ENCODE measurements at places on chromosomes 11 and 22.

DNA sequence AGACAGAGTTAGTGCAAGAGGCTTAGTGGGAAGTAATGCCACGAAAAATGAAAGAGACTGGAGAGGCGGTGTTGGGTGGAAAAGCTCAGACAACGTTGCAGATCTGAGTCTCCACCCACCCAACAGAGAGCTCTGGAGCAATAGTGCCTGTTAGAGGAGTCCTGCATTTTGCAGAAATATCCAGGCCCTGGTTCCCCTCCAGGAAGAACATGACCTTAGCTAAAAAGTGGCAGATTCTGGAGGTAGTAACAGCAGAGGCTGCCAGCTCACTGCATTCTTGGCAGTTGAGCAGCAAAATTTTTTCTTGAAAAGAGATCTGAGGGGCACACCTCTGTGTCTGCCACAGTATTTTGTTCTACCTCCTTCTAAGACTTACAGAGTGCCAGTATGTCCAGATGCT is 27.7 kb upstream of the BIRC3 start:
- DNase-seq: no peak

DNA sequence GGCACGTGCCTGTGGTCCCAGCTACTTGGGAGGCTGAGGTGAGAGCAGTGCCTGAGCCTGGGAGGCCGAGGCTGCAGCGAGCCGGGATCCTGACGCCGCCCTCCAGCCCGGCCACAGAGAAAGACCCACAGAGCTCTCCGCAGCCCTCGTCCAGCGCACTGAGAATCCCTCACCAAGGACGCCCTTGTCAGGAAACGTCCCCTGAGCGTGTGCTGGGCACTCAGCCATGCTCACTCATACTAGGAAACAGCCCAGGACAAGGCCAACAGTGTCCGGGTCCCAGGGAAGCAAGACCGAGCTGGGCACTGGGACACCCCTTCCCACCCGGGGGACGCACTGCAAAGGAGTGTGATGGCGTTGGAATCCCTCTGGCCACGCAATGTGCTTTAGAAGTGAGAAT is 14.5 kb downstream of the DEAF1 start:
- DNase-seq: no peak

- DNase-seq: no peak
These were observed 537.9 kb upstream of the FAT3 start for GRCh38 chr11:91686700-91687099.

DNA sequence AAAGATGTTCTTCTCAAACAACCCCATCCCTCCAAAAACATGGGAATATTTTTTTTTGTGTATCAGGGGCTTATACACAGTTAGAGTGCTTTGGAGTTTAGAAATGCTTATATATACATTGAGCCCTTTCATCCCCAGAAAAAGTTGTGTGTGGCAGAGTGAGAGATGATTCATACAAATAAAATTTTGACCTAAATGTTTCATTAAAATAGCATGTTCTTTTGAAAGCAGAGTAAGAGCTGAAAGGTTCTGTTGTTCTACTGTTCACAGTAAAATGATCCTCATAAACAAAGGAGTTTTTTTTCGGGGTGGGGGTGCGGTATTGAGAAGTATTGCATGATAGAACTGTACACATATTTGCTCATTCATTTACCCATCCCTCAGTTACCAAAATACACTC is 512.4 kb downstream of the DLG2 start:
- DNase-seq: peak; percentile 2

DNA sequence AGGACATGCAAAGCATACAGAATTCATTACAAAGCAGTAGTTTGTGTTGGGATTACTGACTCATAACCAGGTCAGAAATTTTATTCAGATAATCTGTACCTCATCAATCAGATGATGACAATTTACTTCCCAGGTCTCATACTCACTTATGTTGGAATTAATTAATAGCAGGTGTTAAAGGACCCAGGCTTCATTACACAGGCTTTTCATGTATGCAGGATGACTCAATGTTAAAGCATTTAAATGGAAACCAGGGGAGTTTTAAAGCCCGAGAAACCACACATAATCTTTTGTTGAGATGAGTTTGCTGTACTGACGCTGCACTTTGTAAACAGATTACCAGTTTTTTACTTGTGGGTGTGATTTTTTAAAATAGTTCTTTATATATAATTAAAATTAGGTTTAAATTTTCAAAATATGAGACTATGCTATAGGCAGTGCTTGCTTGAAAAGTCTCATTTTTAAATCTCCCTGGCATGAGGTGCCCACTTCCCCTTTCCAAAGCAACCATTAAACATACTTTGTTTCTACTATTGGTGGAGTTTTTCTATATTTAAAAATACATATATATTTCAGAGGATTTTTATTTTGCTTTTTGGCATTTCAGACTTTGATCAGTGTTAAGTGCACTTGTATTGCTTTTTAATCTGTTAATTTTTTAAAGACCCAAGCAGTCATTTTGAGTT is 41.0 kb downstream of the CEP57 start:
- DNase-seq: no peak

DNA sequence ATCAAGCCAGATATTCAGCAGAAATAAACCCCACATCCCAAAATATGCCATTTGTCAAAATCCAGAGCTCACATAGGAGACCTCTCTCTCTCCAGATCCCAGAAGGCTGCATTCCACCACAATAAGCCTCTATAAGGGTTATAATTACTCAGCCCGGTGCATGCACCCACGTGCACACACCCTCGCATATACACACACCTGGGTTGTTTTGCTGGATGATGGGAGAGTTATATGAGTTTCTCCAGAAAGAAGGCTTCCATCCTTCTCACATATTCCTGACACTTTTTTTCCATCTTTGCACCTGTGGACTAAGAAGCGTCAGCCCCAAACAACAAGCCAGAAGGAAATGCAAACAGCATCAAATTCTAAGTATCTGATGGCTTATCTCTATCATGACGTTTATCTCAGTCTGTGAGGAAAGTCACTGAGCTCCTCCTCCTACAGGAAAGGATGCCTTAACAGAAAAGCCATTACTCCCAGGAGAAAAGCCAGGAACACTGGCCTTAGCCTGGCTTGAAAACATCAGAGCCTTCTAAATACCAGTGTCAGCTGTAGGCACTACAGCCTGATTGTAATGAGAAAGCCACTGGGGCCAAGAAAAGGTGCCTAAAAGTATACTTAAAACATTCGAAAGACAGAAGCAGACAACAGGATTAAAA is 253.2 kb downstream of the LARGE1 start:
- no peak for DNase-seq

- DNase-seq: no peak
These were observed 16.6 kb downstream of the ARAP1 start for GRCh38 chr11:72735495-72736027.

DNA sequence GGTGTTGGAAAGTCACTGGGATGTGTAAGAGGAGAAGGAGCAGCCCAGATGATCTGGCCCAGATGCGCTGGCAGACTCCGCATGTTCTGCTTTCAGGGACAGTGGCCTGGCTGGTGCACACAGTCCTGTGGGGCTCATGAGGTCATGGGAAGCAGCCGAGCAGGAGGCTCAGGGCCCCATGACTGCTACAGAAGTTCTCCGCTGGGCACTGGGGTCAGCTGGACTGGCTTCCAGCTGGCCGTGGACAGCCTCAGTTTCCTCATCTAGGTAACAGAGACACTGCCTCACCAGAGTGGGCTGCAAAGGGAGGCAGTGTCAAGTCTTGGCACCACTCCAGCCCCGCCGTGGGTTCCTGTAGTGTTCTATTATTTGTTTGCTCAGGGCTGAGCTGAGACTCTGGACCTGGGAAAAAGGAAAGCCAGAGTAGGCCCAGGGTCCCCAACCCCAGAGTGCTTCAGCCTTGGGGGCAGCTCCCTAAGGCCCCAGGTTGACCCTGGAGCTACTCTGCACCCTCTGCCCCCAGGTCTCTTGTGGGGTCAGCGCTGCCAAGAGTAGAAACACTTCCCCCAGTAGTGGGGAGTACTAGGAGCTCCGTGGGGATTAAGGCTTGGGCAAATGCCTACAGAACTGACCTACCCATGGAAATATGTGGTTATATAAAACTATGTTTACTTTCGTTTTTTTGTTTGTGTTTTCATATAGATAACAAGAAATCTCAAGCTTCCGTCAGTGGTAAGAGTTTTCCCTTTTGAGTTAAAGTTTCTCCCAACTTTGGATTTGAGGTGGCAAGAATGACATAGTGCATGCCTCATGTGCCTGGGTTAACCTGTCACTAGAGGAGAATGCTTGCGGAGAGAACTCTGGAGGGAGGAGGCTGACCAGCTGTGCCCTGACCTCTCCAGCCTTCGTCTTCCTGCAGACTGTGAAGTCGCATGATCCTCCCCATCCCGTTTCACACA is 45.3 kb downstream of the MED15 start:
- no peak for DNase-seq

GRCh38 chr22:44099696-44100095 is 75.6 kb downstream of the PARVB start:
- no peak for DNase-seq

GRCh38 chr11:115721296-115721995 is 217.2 kb upstream of the CADM1 start:
- DNase-seq: no peak

- no peak for DNase-seq
These were observed 265.8 kb downstream of the TTC28 start for GRCh38 chr22:28413612-28414399.

GRCh38 chr11:444396-445144 is 2.8 kb upstream of the ANO9 start:
- DNase-seq: no peak

GRCh38 chr11:46684367-46684766 is 16.1 kb downstream of the ARHGAP1 start:
- no peak for DNase-seq

DNA sequence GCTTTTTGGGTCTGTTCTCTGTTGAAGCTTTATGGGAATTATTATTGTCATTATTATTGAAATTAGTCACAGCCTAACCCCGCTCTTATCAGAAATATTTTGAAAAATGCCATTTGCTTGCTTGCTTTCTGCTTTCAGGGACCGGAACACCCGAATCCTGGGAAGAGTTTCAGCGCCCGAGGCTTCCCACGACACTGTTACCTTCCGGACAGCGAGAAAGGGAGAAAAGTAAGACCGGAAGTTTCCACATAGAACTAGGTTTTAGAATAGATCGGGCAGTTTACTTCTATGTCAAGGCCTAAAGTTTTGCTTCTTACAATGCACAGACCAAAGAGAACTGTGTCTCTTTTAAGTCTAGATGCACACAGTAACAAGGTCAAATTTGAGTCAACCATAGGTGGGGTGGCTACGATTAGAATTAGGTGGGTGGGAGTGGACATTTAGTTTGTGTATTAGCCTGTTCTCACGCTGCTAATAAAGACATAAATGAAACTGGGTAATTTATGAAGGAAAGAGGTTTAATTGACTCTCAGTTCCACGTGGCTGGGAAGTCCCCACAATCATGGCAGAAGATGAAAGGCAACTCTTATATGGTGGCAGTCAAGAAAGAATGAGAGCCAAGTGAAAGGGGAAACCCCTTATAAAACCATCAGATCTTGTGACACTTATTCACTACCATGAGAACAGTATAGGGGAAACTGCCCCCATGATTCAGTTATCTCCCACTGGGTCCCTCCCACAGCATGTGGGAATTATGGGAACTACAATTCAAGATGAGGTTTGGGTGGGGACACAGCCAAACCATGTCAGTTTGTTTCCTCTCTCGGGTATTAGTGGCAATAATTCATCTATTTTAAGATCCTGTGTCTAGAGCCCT is 12.9 kb downstream of the MPEG1 start:
- no peak for DNase-seq

DNA sequence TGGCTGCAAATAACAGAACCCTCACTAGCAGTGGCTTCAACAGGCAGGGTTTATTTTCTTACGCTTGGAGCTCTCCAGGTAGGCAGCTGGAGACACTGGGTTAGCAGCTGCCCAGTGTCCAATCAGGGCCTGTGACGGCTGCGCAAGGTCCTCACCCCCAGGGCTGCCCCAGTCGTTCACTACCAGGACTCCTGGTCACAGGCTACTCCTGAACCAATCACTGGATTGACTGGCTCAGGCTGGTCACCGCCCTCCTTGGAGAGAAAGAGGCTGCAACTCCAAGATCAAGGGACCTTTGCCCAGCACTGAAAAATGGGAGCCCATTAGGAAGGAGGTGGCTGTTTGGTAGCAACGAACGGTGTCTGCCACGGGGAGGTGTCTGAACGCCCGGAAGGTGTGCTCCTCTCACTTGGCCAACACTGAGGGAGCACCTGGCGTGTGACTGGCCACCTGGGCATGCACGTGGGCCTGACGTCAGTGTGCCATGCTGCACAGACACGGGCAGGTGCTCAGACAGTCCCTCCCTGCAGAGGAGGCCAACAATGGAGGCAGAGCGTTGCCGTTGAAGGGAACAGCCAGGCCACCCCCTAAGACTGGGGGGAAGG is 5.1 kb downstream of the ARSA start:
- peak; percentile 83 for DNase-seq

DNA sequence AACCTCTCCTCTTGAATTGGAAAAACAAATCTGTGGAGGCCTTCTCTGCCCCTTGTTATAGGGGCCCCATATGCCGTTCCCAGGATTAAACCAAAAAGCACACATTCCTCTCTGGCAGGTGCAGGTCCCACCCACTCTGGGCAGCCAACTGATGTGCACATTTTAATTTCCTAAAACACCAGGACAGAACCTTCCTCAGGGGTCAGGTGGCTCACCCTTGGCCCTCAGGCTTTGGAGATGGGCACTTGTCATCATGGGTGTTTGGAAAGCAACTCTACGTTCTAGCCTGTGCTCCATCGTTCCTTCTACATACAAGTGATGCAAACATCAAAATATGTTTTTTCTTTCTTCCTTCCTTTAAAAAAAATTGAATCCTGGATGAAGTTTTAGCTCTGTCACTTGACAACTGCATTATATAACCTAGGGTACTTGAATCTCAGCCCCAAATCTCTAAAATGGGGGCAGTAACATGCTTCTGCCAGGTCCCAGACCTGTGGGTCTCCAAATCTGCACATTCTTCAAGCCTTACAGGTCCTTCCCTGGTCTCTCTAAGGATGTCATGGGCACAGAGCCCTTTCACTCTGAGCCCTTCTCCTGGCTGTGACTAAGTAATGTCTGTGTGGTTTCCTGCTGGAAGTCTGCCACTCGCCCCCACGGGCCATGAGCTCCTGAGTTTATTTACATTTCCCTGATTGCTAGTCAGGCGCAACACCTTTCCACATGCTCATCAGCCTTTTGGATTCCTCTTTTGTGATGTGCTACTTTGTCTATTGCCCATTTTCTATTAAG is 43.8 kb downstream of the KCNQ1OT1 start:
- peak; percentile 48 for DNase-seq

GRCh38 chr11:45432100-45432499 is 146.0 kb upstream of the SYT13 start:
- DNase-seq: no peak

Data from Calu3 (cell line).